ENCODE measurements at places on chromosomes 7 and 10.

DNA sequence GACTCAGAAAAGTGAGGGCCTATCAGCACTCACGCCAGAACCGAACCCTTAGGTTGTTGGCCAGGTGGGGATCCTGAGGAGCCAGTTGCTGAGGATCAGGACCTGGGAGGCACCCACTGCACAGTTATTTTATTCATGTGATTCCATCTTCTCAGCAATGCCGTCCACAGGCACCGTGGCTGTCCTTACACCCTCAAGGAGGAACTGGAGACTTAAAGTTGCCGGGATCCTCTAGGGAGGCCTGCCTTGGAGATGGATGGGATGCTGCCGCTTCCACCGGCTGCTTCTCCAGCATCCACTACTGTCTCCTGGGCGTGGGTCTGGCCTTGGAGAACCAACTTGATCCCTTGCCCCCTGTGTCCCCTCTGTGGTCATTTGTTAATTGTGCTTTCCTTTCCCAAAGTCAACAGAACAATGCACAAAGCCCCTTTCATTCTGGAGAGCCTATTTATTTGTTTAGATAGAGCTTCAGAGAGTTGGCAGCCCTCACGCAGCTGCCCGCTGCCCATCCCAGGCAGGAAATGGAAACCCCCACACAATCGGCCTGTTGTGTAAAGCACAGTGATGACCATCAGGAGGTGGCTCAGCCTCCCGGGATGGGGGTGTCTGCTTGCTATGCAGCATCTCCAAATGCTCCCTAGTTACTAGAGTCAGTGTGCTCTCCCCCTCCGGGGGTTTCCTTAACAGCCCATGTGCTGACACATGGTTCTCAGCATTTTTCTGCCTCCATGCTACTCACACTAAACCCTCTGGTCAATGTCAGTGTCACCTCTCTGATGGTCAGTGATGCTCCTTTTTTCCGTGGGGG lies 52.9 kb upstream of the IGFBP3 start:
- DNase-seq = no peak

DNA sequence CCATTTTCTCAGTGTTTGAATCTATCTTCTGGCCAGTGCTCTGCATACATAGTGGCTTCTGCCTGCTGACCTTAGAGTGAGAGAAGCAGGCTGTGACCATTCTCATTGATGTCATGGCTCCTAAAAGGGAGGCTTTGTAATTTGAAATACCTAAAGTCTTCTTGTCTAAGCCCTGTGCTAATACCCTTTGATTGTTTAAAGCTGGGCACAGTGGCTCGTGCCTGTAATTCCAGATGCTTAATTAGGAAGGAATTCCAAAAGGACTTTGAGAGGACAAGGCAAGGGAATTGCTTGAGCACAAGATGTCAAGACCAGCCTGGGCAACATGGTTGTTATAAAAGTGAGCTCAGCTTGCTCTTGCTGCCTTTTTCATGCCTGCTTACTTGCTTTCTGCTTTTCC lies 81.7 kb downstream of the APBB1IP start:
- no peak for DNase-seq

- DNase-seq = no peak
Measured at GRCh38 chr7:54278847-54279246, 263.3 kb upstream of the VSTM2A start.

DNA sequence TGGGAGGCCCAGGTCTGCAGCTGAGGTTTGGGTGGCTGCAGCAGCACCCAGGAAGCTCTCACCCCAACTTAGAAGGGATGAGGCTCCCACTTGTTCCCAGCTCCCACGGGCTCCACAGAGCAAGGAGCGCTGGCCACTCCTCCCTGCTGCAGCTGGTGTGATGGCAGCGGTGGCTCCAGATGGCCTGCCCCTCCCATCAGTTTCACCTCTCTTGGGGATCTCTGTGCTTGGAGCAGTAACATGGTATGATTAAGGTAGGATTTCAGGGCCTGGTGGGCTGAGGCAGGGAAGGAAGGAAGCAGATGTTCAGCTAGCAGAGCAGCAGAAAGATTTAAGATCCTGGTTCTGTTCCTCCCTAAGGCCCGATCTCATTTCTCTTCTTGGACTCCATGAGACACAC lies 66.8 kb upstream of the KIF5B start:
- DNase-seq = no peak

DNA sequence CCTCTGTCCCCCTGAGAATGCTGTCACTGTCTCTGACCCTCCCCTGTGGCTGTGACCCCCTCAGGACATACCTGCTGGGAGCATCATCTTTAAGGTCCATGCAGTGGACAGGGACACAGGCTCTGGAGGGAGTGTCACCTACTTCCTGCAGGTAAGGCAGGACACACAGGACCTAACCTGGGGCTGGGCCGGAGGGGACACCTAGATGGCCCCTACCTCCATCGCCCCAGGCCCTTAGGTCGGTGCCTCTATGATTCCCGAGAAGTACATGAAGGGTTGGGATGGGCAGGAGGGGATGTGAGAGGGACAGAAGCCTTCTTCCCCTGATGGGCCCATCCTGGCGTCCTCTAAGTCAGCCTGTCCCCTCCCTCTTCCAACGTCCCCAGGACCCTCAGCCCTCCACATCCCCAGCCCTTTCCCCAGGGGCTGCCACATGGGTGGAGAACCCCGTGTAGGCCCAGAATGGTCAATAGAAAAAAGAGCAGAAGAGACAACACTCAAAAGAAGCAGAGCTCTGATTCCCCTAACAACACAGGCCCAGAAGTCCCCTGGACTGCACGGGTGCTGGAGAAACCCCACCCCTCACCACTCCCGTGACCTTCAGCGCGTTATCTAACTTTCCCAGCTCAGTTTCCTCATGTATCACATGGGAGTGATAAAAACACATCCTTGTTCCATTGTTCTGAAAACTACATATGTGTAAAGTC lies 6.4 kb downstream of the CDHR1 start:
- no peak for DNase-seq

DNA sequence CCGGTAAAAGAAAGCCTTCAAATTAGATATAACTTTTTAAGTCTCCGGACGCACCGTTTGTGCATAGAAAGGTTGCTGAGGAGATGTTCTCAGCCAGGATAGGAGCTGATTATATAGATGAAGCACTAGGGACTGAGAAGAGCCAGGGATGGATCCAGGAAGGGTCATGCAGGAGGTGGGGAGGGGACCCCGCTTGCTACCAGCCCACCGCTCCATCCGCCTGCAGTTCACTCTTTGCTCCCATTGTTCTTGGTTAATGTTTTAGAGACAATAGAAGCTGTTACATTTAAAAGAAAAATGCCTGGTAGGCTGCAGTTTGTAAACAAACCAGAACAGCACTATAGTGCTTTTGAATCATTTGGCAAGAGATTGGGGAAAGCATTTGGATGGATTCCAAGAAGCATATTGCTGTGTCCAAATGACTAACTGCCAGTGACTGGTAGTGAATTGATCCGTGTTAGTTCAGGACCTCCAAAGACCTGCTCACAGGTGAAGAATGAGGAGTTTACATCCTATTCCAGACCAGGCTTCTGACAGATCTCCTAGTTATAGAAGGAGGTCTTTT lies 175.9 kb upstream of the TAC1 start:
- no peak for DNase-seq

GRCh38 chr7:151384776-151385625 lies 24.8 kb downstream of the WDR86 start:
- DNase-seq = no peak

DNA sequence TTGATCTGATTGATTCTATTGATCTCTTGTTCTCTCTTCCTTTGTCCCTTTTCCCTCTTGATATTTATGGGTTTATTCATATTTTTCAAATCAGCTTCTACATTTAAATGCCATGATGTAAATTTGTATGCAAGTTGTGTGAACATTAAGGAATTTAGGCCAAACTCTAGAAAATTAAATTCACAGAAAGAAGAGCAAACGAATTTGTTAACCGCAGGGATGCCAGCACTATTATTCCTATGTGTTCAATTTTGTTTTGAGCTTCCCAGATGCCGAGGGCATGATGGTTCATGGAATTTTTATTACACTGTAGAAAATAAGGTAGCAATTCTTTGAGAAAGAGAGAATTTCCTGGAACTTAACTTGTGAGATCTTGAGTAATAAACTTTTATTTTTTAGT lies 220.9 kb downstream of the BUB3 start:
- DNase-seq = no peak

- no peak for DNase-seq
Measured at GRCh38 chr7:102040569-102040968, 223.1 kb downstream of the CUX1 start.

GRCh38 chr7:17242504-17242903 lies 55.9 kb upstream of the AHR start:
- DNase-seq = no peak

DNA sequence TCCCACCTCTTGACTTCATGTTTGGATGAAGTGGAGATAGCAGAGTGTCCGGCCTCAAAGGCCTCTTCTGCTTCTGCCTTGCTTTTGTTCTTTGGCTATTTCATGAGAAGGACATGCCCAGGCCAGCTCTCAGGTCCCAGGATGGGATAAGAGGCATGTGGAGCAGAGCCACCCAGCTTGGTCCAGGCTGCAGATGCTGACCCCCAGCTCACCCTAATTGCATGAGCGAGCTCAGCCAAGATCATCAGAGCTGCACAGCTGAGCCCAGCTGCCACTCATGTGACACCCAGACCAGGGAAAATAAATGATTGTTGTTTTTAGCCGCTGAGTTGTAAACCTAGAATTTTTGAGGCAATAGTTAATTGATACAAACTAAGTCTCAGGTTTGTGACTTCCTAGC lies 230.0 kb downstream of the PHF14 start:
- no peak for DNase-seq

DNA sequence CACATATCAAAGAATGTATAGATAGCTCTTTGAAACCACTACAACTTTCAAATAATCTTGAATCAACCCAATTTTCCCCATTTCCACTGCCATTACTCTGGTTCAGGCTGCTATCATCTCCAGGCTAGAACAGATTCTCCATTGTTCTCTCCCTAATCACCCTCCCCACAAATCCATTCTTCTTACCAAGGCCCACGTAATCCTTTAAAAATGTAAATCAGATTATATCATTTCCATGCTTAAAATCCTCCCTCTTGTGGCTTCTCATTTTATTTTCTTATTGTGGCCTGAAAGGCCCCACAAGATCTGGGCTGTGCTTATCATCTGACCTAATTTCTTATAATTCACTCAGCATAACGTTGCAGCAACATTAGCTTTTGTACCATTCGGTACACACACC lies 3.0 kb upstream of the PON1 start:
- DNase-seq = no peak
